Muscle of arm (tissue), 14 donors: ENCODE measurements at places on chromosomes 12 and 14. TPM values are rescaled to one million over a fixed set of nuclear protein-coding genes. Genes with fewer than 3 reads are reported as not detected.

- DNase-seq: no peak
Observed at GRCh38 chr12:3259973-3260372, 182.8 kb downstream of the TSPAN9 start.

The ZNF839 gene
- polyA plus RNA-seq: 9.7 TPM

DNA sequence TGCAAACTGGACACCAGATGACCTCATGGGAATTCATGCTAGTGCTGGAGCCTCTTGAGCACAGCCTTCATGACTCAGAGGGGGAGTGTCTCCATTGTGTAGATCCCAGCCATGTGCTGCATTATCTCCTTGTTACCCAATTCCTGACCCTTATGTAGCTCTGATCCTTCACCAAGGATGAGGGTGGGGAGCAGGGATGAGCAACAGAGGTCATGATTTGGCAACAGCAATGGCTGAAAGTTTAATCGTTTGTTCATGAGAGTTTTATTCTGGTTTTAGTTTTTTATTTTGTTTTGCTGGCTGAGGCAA lies 9.5 kb upstream of the BDKRB1 start:
- no peak for DNase-seq

GRCh38 chr12:25830456-25830855 lies 128.0 kb upstream of the RASSF8 start:
- DNase-seq: no peak

DNA sequence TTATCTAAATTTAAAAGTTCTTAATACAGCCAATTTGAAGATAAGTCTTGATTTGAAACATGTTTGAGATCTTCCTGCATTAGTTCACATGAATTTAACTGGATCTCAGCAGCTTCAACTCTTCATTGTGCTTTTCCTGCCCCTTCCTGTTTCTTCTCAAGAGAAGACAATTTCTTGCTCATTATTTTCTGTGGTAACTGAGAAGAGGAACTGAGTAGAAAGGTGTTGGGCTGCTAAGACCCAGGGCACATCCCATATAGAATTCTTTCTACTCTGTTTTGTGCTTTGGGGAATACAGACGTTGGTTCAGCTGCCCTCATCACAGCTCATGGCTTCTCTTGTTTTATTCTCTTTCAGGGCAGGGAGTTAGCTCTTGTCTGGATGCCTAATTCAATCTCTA lies 110.2 kb downstream of the SNAPC1 start:
- no peak for DNase-seq

DNA sequence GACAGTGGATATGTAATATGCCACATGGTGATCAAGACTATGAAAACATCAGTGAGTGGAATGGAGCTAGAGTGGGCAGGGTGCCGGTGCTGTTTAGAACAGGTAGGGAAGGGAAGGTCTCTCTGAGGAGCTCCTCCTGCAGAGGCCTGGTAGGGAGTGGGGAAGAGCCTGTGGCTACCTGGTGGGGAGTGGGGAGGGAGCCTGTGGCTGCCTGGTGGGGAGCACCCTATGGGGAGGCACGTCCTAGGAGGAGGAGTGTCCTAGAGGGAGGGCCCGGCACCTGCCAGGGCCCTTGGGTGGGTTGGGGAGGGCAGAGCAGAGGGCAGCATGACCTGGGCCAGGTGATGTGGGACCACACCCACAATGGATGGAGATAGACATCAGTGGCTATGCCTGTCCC lies 122.6 kb downstream of the ADGRD1 start:
- DNase-seq: no peak

The AGAP2 gene
- polyA plus RNA-seq: not detected

DNA sequence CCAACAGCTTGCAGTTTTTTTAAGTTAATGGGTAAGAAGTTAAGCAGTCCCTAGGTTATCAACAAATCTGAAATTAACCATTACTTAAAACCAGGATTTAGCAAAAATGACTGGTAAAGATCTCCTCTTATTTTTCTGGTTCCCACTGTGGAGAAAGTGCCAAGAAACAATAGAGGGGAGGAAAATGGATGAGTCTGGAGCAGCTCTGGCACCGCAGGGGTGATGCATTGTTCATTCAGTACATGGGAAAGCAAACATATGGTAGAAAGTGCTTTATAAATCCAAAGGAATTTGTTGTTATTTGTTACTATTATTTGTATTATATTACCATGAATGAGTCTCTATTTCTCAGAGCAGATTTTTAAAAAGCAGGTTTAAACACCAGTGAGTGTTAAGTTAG lies 92.2 kb downstream of the DYRK2 start:
- DNase-seq: no peak

The GYS2 gene
- not detected for polyA plus RNA-seq

DNA sequence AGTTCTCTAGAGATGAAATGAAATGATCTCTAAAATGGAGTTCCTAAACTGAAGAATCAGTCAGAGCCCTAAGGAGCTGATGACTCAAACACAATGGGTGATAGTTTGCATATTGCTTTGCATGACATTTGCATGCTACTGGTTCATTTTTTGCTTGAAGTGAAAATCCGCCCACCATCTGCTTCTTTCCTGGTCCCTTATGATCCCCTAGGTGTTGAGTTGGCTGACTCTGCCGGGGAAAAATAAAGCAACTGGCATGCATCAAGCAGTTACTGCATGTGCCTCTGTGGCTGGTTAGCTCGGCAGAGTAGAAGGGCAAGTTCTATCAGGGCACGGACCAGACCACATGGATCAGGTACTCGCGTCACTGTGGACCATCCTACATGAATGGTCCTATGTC lies 151.1 kb downstream of the PPM1H start:
- no peak for DNase-seq

GRCh38 chr14:51575349-51576116 lies 76.2 kb upstream of the FRMD6 start:
- peak; percentile 60 for DNase-seq

DNA sequence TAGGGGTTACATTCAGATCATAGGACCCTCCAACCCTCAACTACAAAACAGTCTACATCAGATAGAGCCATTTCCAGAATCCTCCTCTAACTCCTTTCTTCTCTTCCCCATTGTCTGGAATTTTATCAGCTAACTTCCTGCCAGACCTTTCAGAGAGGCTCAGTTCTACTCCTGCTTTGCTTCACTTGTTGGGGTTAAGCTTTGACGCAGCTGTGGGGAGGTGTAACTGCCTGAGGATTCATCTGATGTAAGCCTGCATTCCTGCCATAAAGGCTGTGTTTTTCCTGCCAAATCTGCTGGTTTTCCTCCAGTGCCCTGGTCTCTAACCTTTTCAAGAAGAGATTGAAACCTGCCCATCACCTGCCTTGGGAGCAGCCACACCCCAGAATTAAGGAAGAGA lies 16.9 kb downstream of the DHRS2 start:
- DNase-seq: no peak

The SALL2 gene
- 14.5 TPM for polyA plus RNA-seq

The TNFAIP2 gene
- 54.8 TPM for polyA plus RNA-seq

DNA sequence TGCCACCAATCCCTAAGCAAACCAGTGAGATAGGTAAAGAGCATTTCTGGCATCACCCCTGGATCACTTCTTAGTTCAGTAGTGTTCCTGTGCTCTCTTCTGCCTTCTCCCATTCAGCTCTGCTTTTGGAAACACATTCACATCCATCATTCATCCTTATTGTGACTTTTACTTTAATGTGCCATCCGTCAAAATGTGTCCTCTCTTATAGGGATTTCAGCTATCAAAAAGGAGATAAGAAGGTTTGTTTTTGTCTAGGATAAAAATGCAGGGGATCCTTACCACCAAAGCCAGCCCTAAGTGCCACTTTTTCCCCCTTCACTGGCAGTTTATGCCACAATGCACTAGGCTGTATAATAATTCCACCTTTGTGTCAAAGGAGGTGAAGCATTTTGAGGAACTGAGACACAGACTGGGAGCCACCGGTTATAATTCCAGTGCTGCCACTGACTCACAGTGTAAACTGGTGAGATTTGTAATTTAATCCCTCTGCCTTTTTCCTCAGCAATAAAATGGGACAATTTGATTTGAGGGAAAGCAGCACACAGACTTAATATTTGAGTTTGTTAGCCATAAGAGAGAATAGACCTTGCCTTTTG lies 158.6 kb downstream of the PAX9 start:
- no peak for DNase-seq

DNA sequence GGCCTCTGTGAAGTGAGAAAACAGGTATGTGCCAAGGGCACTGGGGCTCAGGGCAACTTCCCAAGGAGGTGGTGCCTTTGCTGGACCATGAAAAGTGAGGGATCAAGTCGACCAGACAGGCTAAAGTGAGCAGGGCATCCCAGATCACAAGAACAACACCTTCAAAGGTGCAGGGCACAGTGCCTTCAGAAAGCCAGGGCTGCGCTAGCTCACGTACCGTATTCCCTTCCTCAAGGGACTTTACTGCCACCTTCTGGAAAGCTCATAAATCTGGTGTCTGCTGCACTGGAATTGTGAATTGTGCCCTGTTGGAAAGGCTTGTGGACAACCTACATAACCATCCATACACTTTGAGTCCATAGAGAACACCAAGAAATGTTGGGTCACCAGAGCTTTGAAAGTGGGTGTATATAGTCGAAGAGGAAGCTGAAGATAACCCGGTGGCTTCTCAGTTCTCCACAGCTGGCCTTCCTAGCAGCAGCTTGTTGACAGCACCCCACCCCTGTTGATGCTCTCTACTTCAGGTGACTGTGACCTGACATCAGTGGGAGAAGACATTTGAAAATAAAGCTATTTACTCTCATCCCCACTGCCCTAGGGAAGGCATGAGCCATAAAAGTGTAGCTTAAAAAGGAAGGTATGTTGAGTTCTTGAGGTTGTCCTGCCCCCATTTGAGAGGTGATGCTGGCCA lies 24.5 kb downstream of the FIGNL2 start:
- no peak for DNase-seq

GRCh38 chr12:6219980-6220379 lies 19.8 kb downstream of the CD9 start:
- no peak for DNase-seq

DNA sequence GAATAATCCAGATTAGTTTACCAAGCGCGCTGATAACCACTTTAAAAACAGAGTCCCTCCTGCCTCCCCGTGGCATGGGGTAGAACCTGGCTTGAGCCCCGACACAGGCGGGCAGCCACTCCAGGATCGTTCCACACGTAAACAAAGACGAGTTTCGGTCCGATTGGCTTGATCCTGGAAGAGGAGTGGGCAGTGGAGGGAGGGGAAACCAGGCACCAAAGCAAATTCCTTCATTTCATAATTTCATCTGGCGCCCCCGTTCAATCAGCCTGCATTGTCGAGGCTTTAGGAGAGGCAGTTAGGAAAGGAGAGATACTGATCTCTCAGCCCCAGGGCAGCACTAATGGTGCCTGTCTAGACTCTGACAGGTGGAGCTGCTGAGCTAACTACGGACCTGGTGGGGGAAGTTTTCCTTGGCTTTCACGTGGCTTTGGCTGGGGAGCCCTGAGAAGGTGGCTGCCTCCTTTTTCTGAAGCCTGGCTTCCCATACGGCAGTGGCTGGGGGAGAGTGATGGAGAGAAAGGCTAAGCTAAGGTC lies 751 bp upstream of the GPRC5A start:
- DNase-seq: peak; percentile 61

The CEBPE gene
- not detected for polyA plus RNA-seq

The CCDC196 gene
- polyA plus RNA-seq: not detected

The TEX52 gene
- polyA plus RNA-seq: 1.5 TPM

DNA sequence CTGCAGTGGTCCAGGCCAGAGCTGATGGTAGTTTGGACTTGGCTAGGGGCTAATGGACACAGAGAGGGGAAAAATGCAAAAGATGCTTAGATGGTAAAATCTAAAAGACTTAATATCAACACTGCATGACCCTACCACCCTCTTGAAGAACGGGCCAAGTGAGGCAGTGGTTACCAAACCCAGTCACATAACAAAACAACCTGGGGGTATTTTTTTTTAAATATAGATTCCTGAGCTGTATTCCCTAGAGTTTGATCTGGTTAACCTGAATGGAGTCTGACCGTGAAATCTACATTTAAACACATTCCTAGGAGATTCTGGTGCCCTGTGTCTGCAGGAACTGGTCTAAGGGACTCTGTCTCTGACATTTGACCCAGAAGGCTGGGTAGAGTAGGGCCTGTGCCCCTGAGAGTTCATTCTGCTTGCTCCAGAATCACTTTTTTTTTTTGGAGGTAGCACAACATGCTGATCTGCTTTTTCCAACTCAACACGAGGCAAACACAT lies 15.7 kb downstream of the ABHD4 start:
- no peak for DNase-seq

GRCh38 chr14:99603471-99604277 lies at the start of gene CCDC85C:
TSS of gene CCDC85C (minus strand) at chr14:99604207. CDS start at chr14:99603959, 248 bp downstream.
- DNase-seq: no peak

DNA sequence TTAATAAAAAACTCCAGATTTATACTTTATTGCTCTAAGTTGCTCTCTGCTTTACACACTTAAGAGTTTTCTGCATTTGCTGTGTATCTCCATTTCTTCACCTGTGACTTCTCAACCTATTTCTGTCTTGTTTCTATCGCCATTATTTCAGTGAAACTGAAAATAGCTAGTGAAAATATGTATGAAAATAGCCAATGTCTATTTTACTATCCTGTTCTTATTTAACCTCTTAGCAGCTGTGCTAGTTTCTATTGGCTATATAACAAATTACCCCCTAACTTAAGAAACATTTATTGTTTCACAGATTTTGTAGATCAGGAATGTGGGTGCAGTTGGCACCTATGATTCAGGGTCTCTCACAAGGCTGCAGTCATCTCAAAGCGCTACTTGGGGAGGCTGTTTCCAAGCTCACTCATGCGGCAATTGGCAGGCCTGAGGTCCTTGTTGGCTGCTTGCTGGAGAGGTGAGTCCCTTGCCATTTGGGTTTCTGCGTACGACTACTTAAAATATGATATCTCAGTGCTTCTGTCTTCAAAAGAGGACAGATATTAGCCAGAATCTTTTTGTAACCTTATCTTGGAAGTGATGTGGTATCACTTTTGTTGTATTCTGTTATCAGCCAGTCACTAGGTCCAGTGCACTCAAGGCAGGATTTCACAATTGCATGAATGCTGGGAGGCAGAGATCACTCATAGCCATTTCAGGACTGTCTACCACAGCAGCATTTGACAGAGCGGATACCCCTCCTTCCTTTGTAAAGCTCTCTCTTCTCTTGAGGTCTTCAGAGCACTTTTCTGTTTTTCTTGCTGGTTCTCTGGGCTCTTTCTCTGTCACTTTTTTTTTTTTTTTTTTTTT lies 7.2 kb downstream of the ERC1 start:
- no peak for DNase-seq

DNA sequence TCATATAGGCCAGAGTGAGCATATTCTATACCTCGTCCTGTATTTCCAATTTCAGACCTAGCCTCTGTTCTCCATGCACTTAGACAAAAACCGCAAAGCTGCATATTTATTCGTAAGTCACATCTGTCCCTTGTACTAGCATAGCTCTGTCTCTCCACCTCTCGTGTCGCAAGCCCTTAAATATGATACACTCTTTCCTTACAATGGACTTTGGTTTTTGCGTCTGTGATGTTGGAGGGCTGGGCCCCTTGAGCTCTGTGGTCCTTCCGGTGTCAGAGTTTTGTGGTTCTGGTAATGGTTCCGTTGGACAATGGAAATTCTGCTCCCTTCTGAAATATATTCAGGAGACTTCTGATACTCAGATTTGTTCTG lies 11.3 kb downstream of the PRKCH start:
- DNase-seq: no peak

- no peak for DNase-seq
Observed at GRCh38 chr12:112932485-112933128, 5.7 kb upstream of the OAS3 start.

The PFDN5 gene
- 592 TPM for polyA plus RNA-seq

The KLRD1 gene
- polyA plus RNA-seq: 1.6 TPM

The ARPC3 gene
- polyA plus RNA-seq: 143 TPM

The SERPINA10 gene
- not detected for polyA plus RNA-seq
